Upper lobe of left lung (tissue), 6 donors: ENCODE measurements at places on chromosomes 16 and 17. TPM values are rescaled to one million over a fixed set of nuclear protein-coding genes. Genes with fewer than 3 reads are reported as not detected.

- no peak for DNase-seq
- H3K27ac ChIP-seq = peak overlapping the region; percentile 89
- H3K4me3 ChIP-seq = peak overlapping the region; percentile 20
- peaks cover 71% of the 10 kb centered on the region for H3K4me1 ChIP-seq
- peaks cover 9% of the 10 kb centered on the region for H3K27me3 ChIP-seq
These were observed 1.2 kb downstream of the HS3ST3B1 start for GRCh38 chr17:14302091-14302430.

DNA sequence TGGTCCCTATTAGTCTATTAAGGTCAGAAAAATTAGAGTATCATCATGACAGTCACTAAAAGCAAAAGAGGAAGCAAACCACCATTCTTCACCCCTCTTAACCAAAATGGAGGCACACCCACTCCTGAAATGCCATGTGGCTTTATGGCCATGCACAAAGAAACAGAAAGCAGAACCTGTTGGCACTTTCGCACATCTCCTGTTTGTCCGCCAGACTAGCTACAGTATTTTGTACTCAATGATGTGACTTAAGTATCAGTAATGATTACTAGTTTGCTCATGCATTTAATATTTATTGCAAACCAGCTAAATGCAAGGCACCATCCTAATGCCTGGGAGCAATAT, 70.2 kb upstream of the GNAO1 start:
- no peak for DNase-seq
- H3K36me3 ChIP-seq = no peaks in the 10 kb centered on the region
- no peaks in the 10 kb centered on the region for H3K4me1 ChIP-seq

DNA sequence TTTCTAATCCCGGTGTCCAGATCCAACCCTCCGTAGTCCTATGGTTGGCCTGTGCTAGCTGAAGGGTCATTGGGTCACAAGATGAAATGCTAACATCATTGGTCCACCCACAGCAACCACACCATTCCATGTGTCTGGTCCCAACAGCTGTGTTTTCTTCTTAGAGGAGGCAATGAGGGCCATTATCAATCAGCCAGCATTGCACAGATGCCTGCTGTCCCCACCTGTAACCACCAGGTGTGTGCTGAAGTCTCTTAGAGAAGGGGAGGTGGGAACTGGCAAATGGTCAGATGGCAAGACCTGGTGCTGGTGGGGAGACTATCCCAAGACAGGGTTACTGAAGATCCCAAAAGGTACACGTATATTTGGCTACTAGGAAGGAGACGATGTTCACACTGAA, 37.4 kb downstream of the HIC1 start:
- no peaks in the 10 kb centered on the region for H3K27me3 ChIP-seq
- no peak for DNase-seq
- peaks cover 71% of the 10 kb centered on the region for H3K4me1 ChIP-seq
- H3K4me3 ChIP-seq = no peak overlapping the region

DNA sequence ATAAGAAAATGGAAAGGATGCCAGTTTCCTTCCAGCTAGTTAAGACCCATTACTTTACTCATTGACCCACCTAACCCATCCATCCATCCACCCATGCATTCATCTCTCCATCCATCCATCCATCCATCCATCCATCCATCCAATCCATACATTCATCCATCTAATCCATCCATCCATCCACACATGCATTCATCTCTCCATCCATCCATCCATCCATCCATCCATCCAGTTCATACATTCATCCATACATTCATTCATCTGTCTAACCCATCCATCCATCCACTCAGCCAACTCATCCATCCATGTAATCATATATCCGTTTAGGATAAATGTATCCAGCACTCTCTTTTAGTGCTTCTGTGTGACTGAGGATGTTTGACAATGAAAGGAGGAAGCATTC, 178.8 kb upstream of the CACNG3 start:
- no peak overlapping the region for H3K4me3 ChIP-seq
- no peaks in the 10 kb centered on the region for H3K27me3 ChIP-seq
- no peak for DNase-seq
- no peaks in the 10 kb centered on the region for H3K36me3 ChIP-seq

- H3K4me3 ChIP-seq = no peak overlapping the region
- peak; percentile 24 for DNase-seq
- H3K27ac ChIP-seq = peak overlapping the region; percentile 92
- H3K27me3 ChIP-seq = no peaks in the 10 kb centered on the region
These were observed 19.4 kb downstream of the GNGT2 start for GRCh38 chr17:49190932-49191331.

Gene HOXB7
- 1.1 TPM for total RNA-seq

Gene CLDN9
- 1.2 TPM for total RNA-seq

Gene ABCC3
- total RNA-seq = 49.7 TPM
